ENCODE measurements at places on chromosomes 4 and X.
A peak's percentile ranks its signal among the peaks of the same experiment; 100 is the strongest.

- DNase-seq = no peak
Observed at GRCh38 chrX:68438575-68438974, 5.3 kb upstream of the OPHN1 start.

DNA sequence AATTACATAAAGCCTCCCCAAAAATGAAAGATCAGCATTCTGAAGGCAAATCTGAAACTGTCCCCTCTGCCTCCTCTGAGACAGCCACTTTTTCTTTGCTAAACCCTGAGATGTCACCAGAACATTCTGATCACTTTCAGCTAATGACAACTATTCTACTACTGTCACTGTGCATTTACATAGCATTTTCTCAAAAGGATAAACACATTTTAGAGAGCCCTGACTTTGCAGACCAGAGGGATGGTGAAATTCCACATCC lies 72.1 kb downstream of the GATB start:
- DNase-seq = no peak

- no peak for DNase-seq
Observed at GRCh38 chr4:12319765-12320164, 891.1 kb upstream of the HS3ST1 start.

DNA sequence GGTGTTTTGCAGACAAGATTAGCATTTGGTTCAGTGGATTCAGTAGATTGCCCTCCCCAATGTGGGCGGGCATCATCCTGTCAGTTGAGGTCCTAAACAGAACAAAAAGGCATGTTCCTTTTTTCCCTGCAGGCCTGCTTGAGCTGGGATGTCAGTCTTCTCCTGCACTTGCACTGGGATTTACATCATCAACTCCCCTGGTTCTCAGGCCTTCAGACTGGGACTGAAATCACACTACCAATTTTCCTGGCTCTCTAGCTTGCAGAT lies 278.9 kb upstream of the FTHL17 start:
- DNase-seq = no peak

- DNase-seq = no peak
Observed at GRCh38 chrX:120477453-120477852, 8.4 kb upstream of the LAMP2 start.

DNA sequence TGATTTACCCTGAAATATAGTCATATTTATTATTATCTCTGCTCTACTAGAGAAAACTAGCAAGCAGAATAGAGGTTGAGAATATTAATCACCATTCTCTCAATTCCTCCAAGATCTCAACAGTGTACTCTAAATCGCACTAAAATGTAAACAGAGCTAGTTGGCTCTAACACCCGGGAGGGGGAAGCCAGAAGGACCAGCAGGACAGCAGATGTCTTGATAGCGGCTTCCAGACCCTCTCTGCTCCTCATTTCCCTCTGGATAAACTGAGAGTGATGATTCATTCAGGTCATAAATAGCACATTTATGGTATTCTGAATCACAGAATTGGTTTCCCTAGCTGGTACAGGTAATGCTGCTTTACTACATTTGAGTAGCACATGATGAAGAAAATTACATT lies 82.5 kb downstream of the TBC1D9 start:
- DNase-seq = peak; percentile 2

DNA sequence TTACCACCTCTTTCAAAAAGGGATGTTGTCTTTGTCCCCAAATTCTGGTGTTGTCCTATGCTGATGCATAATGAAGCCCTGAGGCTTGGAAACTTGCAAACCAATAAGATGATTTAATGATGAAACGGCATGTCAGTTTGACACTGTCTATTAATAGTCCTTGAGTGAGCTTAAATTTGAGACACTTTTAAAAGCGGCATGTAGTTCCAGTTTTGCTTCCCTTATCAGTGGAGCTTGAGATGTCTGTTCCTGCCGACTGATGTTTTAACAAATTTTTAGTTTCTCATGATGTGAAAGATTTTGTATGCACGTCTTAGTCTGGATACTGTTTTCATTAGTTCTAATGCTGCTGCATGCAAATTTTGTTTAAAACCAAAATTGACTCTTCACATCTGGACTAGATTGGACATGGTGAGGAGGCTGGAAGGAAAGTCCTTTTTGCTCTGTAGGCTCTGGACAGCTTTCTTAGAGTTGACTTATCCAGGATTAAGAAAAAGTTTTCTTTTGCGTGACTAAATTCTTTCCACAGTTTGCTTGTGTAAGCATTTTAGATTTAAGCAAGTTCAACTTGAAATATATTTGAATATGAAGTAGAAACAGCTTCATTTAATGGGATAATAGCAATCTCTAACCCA lies 11.7 kb downstream of the C1GALT1C1 start:
- no peak for DNase-seq

DNA sequence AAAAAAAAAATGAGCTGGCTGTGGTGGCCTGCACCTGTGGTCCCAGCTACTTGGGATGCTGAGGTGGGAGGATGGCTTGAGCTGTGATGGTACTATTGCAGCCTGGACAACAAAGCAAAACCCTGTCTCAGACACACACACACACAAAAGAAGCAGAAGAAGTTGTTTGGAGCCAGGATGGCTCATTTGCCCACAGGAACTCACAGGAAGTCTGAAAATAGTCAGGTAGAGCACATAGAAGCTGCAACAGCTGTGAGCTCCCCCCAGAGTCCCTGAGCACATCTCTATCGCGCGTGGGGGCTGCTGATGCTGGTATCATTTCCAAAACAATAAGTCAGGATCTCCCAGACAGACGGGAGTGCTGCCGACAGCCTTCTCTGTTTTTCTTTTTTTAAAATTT lies 13.4 kb upstream of the DHRSX start:
- no peak for DNase-seq

DNA sequence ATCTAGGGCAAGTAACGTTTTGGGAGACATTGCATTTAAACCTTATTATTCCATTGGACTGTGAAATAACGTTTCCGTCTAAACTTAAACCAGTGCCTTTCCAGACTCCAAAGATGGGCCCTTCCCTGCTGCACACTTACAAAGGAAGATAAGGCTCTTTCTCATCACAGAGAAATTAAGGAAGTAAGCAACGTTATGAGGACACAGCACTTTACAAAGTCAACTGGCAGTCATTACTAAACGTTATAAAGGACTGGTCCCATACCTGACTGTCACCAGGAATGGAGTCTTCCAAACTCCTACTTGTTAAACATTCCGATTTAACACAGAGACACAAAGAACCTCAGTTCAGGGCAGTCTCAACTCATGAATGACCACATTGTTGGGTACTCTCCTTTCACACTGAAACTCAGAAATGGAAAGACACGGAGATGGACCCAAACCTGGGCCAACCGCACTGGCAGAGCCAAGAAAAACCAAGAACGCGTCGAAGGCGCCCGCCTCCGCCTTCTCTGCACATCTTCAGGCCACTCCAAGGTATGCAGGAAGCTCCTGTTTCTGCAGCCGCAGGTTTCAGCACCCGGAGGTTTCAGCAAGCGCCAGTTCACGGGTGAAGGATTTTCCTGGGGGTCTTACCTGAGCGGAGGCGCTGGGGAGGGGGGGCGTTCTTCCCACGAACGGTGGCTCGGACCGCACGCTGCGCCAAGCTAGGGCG lies 670 bp downstream of the PAPSS1 start:
- DNase-seq = no peak

DNA sequence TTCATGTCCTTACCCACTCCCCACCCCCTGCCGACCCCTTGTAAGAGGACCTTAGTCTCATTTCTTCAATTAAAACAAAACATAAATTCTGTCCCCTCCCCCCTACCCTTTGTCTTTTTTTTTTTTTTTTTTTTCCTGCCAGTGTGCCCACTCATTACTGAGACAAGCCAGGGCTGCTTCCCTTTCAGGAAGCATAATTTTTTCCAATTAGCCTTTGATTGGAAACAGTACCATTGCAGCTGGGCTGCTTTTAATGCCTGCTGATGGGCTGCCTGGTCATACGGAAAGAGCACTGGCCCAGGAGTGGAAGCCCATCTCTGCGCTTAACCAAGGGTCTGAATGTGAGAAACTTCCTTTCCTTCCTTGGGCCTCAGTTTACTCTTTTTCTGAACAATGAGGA lies 18.6 kb upstream of the CAPN6 start:
- DNase-seq = no peak

DNA sequence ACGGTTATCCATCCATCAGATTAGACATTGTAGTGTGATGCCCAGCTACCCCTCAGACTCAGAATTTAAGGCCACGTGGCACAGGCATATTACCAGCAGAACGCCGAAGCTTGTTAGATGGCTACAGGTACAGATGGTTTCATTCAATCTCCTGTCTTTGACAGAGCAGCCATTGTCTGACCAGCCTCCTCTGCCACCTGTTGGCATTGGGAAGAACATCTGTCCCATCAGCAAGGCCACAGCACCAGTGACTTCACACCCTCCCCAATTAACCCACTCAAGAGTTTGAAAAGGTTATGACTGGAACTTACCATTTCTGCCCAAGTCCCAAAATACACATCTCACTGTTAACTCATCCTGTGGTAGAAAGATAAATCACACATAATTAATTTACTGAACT lies 22.0 kb upstream of the PHKA2 start:
- no peak for DNase-seq

DNA sequence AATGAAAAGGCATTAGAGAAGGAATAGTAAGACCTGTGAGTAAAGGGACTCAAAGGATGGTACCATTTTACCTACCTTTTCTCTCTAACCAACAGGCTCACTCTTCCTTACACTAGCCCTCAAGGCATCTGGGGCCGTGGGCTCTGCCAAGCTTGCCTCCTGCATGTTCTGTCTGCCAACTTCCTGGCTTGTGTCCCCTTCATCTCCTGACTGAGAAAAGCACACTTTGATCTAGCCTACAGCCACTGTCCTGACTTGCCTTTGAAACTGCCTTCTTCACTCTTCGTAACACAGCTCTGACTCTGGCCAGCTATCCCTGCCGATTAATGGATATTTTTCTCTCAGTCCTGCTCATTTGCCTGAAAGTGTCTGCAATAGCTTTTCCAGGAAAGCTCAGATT lies 76.5 kb downstream of the RASGEF1B start:
- no peak for DNase-seq

GRCh38 chr4:175560604-175561003 lies 251.5 kb downstream of the GPM6A start:
- no peak for DNase-seq

DNA sequence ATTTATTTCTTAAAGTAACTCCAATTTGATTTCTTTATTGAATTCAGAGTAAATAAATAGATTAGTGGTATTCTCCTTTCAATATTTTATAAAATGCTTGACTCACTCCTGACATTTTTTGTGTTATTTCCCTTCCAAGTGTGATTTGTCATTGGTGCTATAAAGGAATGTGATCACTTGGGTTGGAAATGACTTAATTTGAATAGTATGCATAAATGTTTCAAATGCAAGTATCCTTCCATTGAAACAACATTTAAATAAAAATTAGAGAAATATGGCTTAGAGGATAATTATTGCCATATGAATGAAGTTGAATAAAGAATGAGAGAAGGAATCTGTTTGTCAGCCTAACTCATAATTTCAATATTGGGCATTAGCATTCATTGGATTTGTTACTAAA lies 182.7 kb downstream of the PABPC4L start:
- DNase-seq = no peak

DNA sequence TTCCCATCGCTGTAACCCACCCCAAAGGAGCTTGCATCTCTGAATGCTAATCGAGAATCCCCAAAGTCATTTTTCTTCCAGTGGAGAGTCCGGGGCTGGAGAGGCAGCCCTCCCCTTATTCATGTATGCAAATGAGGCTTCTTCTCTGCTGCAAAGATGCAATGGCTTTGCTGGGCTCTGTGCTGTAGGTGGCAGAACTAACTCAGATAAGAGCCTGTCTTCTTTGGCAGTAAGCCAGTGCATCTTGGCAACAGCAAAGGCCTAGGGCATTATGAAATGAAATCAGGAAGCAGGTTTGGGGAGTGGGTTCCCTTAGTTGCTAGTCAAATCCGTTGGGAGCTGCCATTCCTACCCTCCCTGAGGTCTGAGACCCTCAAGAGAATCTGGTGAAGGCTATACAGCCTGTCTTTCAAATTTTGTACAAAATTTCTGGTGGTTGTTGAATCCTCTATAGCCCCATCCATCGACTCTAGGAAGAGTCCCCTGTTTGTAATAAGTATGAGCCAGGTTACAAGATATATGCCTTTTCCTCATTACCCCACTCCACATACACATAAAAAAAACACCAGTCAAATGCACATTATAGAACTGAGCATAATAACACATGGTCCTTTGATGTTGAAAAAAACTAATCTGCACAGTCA lies 290.6 kb upstream of the TAPT1 start:
- no peak for DNase-seq

GRCh38 chr4:5918331-5918985 lies 25.6 kb upstream of the CRMP1 start:
- DNase-seq = no peak

GRCh38 chr4:88457307-88458103 lies 586 bp downstream of the HERC5 start:
- DNase-seq = no peak

- no peak for DNase-seq
Observed at GRCh38 chr4:35793045-35793722, 451.1 kb downstream of the ARAP2 start.

- DNase-seq = no peak
Observed at GRCh38 chr4:74466242-74466641, 21.3 kb downstream of the AREG start.

DNA sequence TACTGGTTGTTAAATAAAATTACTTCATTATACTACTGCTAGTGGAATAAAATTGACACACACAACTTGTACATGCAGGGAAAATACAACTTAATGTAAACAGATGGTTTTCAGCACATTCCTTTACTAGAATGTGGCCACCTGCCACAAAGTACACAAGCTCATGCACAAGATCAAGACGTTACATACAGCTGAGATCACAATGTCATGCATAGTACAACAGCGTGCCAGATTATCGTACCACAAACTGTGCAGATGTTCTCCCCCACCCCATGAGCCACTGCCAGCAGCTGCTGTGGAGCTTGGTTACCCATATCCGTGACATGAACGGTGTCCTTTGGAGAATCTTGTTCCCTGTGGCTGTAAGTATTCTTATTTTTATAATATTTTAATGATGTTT lies 27.7 kb downstream of the FBXO8 start:
- DNase-seq = no peak

DNA sequence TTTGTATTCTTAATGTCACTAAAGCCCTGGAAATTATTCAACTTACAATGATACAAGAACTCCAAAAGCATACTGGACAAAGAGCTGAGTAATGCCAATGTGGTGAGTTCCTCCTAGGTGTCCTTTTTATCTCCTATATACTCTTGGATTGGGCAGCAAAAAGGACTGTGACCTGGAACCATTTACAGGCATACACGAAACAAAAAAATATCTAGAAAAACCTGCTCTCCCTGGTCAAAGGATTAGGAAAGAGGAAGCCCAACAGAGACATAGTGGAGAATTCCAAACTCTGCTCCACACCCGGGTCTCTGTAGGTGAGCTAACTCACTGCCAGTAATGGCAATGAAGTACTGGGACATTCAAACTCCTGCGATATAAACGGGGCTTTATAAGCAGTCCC lies 25.3 kb downstream of the SULT1B1 start:
- no peak for DNase-seq

DNA sequence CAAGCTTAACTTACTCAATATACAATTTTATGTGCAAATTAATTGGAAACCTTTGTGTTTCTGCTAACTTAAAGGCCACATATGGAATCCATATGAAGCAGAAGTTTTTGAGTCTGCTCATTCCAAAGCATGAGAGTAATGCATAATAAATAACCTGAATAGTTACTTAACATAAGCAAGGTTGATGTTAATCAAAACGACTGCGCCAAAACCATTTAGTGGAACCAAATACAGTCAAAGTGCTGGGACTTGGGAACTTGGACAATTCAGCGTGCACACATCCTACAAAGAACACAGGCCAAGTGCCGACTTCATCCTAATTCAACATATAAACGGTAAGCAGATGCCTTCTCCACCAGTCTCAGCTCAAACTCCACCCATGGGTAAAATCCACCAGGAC lies 17.0 kb downstream of the TSPAN5 start:
- no peak for DNase-seq

Measured in NCI-H2171 (cell line).